Mesothelial cell of epicardium (in vitro differentiated cells): ENCODE measurements at places on chromosomes 1 and 21.

DNA sequence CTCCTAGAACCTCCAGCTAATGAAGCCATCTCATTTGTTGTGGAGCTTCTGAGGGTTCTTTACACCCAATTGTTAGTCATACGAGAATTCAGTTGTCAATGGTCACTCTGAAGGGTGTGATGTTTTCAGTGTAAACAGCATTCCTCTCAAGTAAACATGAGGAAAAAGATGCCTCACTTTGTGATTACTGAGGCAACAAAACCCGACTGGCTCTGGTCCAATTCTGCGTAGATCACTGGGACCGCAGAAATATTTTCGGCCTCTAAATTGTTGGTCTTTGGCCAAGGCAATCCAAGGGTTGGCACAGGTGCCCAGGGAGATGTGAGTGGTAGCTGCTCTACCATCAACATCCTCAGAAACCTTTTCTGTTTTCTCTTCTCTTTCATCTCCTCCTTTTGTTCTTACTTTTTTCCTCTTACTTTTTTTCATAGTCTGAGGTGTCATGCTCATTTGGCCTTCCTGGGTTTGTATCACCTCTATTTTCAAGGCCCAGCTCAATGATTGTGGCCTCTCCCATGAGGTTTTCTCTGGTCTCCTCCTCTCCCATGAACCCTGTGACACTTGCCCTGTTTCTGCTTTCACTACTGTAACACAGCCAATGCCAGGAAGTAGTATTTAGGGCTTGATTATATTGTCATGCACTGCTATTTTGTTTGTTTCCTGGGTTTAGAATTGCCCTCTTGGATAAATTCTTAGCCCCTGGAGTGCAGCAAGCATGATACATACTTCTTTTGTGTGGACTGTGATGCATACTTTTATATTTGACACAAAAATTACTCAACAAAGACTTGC is 221.9 kb downstream of the TNR start:
- H3K4me3 ChIP-seq, result no peak overlapping the region
- no peak overlapping the region for H3K27ac ChIP-seq
- DNase-seq, result no peak
- no peaks in the 10 kb centered on the region for H3K36me3 ChIP-seq
- H3K27me3 ChIP-seq, result peaks cover 37% of the 10 kb centered on the region
- no peaks in the 10 kb centered on the region for H3K4me1 ChIP-seq

- no peaks in the 10 kb centered on the region for H3K27me3 ChIP-seq
- no peak overlapping the region for H3K4me3 ChIP-seq
- no peak for DNase-seq
Observed at GRCh38 chr1:230250666-230251065, 175.5 kb downstream of the PGBD5 start.

- H3K27me3 ChIP-seq, result no peaks in the 10 kb centered on the region
- no peak overlapping the region for H3K27ac ChIP-seq
- H3K4me3 ChIP-seq, result no peak overlapping the region
Observed at GRCh38 chr1:185245466-185245865, 71.6 kb downstream of the IVNS1ABP start.

- H3K4me3 ChIP-seq, result no peak overlapping the region
- H3K27ac ChIP-seq, result no peak overlapping the region
- no peaks in the 10 kb centered on the region for H3K4me1 ChIP-seq
- H3K27me3 ChIP-seq, result no peaks in the 10 kb centered on the region
Observed at GRCh38 chr1:178752891-178753290, 27.8 kb downstream of the RALGPS2 start.

DNA sequence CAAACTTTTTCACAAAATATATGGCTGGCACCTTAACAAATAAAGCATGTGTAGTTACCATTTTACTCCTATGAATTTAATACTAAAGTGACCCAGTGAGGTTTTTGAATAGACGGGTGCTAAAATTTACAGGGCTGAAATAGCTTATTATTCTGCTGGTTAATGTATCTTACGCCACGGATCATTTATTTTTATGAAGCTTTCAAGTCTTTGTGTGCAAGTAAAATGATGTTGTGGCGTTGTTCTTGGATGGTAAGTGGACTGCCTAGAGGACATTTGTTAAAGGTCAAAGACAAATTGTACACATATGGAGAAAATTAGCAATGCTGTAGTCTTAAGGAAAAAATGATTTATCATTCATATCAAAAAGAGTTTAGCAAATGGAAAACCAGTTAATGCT is 22.8 kb downstream of the INSL5 start:
- H3K27me3 ChIP-seq, result peaks cover 5% of the 10 kb centered on the region
- peaks cover 10% of the 10 kb centered on the region for H3K4me1 ChIP-seq
- no peak for DNase-seq
- H3K36me3 ChIP-seq, result peaks cover 2% of the 10 kb centered on the region

DNA sequence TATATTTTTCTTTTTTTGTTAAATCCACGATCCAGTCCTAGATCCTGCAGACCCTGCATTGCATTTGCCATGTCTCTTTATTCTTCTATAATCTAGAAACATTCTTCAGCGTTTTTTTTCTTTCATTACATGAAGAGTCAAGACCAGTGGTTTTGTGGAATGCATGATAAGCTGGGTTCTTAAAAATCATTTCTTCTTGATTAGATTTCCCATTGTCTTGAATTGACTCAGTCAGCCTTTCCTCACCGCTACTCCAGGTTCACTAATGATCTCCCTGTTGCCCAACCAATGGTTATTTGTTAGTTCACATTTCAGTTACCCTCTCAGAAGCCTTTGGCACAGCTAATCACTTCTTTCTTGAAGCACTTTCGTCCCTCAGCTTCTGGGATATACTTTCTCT is 25.2 kb downstream of the CHD1L start:
- H3K4me1 ChIP-seq, result no peaks in the 10 kb centered on the region
- DNase-seq, result no peak
- H3K36me3 ChIP-seq, result peaks cover 38% of the 10 kb centered on the region
- no peak overlapping the region for H3K27ac ChIP-seq
- no peaks in the 10 kb centered on the region for H3K27me3 ChIP-seq

GRCh38 chr1:184975208-184975870 is 1.0 kb upstream of the NIBAN1 start:
- DNase-seq, result no peak
- H3K27ac ChIP-seq, result no peak overlapping the region
- H3K27me3 ChIP-seq, result peaks cover 53% of the 10 kb centered on the region
- peaks cover 14% of the 10 kb centered on the region for H3K4me1 ChIP-seq
- H3K36me3 ChIP-seq, result no peaks in the 10 kb centered on the region

GRCh38 chr1:197181982-197182381 is 35.5 kb upstream of the ASPM start:
- H3K36me3 ChIP-seq, result peaks cover 27% of the 10 kb centered on the region
- H3K4me3 ChIP-seq, result no peak overlapping the region
- no peak overlapping the region for H3K27ac ChIP-seq
- H3K4me1 ChIP-seq, result peaks cover 8% of the 10 kb centered on the region
- DNase-seq, result no peak

GRCh38 chr1:27418326-27419185 is 26.1 kb downstream of the GPR3 start:
- no peaks in the 10 kb centered on the region for H3K27me3 ChIP-seq

GRCh38 chr1:44733365-44733764 is 2.4 kb upstream of the RNU5D-1 start:
- no peak for DNase-seq
- H3K4me1 ChIP-seq, result peaks cover 10% of the 10 kb centered on the region
- no peak overlapping the region for H3K4me3 ChIP-seq
- H3K27me3 ChIP-seq, result no peaks in the 10 kb centered on the region
- no peaks in the 10 kb centered on the region for H3K36me3 ChIP-seq

DNA sequence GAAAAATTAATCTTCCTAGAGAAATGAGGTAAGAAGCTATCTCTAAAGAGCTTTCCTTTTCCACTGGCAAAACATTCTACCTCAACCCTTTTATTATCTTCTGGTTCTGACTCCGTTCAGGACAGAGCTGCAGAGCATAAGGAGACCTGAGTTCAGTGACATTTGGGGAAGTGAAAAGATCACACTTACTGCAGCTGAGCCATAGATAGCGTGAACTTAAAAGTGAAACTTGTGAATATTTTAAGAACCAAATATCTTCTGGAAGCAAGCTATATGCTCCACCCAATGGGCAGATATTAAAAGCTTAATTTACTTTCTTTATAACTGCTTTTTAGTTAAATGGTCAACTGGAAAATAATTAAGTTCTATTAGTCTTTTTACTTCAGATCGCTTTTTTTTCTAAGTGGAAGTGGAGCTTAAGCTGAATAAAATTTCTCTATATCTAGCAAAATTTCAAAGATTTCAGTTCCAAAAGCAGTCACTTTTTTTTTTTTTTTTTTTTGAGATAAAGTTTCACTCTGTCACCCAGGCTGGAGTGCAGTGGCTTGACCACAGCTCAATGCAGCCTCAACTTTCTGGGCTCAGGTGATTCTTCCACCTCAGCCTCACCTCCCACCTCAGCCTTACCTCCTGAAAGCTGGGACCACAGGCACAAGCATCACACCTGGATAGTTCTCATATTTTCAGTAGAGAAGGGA is 11.9 kb downstream of the PTPN22 start:
- H3K4me1 ChIP-seq, result peaks cover 2% of the 10 kb centered on the region
- no peaks in the 10 kb centered on the region for H3K36me3 ChIP-seq
- DNase-seq, result no peak
- no peak overlapping the region for H3K4me3 ChIP-seq
- no peak overlapping the region for H3K27ac ChIP-seq
- no peaks in the 10 kb centered on the region for H3K27me3 ChIP-seq

DNA sequence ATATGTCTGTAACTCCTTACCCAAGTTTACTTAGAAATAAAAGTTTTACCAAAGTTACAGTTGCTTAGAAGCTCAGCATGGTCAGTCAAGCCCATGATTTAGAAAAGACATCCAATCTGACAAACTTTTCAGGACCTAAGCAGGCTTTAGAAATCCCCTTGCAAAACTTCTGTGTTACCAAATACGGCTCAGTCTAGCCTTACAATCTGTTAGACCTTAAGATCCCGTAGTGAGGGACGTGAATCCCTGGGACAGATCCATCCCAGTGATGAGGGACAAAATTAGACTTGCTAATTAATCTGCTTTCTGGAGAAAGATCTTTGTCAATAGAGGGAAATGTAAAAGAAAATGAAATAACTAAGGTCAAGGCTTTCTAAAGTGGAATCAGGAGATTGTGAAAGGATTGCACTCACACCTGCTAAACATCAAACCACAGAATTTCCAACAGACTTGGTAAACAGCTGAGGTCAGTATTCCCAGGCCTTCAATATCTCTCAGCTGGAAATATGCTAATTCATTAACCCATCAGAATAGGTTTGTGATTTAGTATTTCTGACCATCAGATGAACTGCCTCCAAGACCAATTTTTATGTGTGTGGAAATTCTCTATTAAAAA is 375.3 kb downstream of the DUSP10 start:
- H3K4me3 ChIP-seq, result no peak overlapping the region
- peaks cover 3% of the 10 kb centered on the region for H3K4me1 ChIP-seq
- H3K27me3 ChIP-seq, result no peaks in the 10 kb centered on the region
- H3K27ac ChIP-seq, result no peak overlapping the region
- DNase-seq, result no peak

GRCh38 chr1:171185091-171185490 is at the start of gene FMO2:
Gene FMO2, plus strand, starts transcription at chr1:171185300. Its CDS starts 414 bp downstream, at chr1:171185714.
- DNase-seq, result no peak
- no peaks in the 10 kb centered on the region for H3K4me1 ChIP-seq
- no peak within 1 kb of the TSS for H3K4me3 ChIP-seq
- H3K36me3 ChIP-seq, result no peaks in the 10 kb centered on the region

DNA sequence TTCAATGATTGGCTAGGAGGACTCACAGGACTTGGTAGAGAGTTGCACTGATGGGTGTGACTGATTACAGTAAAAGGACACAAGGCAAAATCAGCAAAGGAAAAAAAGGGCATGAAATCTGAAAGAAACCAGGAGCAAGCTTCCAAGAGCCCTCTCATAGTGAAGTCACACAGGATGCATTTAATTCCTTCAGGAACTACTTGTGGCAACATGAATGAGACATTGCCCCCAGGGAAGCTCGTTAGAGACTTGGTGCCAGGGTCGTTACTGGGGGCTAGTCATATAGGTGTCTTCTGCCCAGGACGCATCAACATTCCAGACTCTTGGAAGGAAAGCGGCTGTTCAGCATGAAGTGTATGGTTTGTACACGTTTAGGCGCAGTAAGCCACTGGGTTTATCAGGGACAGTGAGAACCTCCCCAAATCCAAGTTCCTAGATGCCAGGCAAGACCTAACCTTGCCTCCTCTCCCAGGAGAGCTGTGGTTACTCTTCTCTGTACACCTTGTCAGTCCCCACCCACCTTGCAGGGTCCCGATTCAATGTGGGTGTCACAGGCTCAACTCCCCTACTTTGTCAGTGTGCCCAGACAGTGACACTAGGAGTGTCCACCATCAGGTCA is 26.0 kb upstream of the C2CD2 start:
- H3K27ac ChIP-seq, result no peak overlapping the region
- no peak for DNase-seq
- H3K4me1 ChIP-seq, result peaks cover 5% of the 10 kb centered on the region
- no peak overlapping the region for H3K4me3 ChIP-seq

DNA sequence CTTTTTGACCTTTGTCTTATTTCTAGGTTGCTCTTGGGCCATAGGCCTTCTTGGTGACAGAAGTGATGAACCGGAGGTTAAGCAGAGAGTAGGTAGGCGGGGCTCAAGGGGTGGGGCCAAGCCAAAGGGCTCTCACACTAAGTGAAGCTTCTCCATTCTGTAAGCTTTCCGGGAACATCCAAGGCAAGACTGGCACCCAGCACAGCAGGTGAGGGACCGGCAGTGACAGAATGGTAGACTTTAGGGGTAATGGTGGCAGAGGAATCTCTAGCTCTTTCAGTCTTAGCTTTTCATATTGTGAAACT is at the start of gene TNFAIP8L2:
TNFAIP8L2 (plus strand) TSS at position 135 of the 305 bp plus-strand sequence. CDS start 2,049 bp downstream, outside the sequence.
- no peaks in the 10 kb centered on the region for H3K27me3 ChIP-seq
- H3K4me1 ChIP-seq, result no peaks in the 10 kb centered on the region
- no peak within 1 kb of the TSS for H3K27ac ChIP-seq

DNA sequence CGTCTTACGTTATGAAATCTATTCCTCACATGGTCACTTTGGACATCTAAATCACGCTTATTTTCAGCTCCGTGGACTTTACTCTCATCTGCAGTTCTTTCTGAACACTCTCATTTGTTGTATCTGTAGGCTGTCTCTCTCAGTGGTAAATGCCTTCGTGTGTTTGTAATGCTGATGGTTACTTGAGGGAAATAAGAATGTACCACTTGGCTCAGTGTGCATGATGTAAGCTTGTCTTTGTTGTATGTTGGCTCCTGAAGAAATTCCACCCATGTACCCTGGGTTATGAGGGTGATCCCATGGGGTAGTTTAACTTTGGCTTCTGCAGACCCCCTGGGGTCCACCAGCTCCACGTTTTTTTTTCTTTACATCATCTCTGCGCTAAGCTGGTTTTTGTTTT is 378.4 kb downstream of the SETD4 start:
- H3K4me1 ChIP-seq, result peaks cover 4% of the 10 kb centered on the region
- no peaks in the 10 kb centered on the region for H3K36me3 ChIP-seq
- H3K27ac ChIP-seq, result no peak overlapping the region
- H3K4me3 ChIP-seq, result no peak overlapping the region

- peaks cover 26% of the 10 kb centered on the region for H3K4me1 ChIP-seq
- no peak overlapping the region for H3K4me3 ChIP-seq
- H3K27me3 ChIP-seq, result no peaks in the 10 kb centered on the region
- no peak for DNase-seq
- H3K36me3 ChIP-seq, result no peaks in the 10 kb centered on the region
Observed at GRCh38 chr1:245983294-245983967, 523.6 kb downstream of the SMYD3 start.

- peaks cover 10% of the 10 kb centered on the region for H3K4me1 ChIP-seq
- H3K4me3 ChIP-seq, result no peak overlapping the region
- H3K27ac ChIP-seq, result no peak overlapping the region
- no peaks in the 10 kb centered on the region for H3K36me3 ChIP-seq
Observed at GRCh38 chr1:188240772-188241406, 1412.1 kb downstream of the PLA2G4A start.

- no peak for DNase-seq
- no peak overlapping the region for H3K4me3 ChIP-seq
- H3K27ac ChIP-seq, result no peak overlapping the region
- H3K36me3 ChIP-seq, result no peaks in the 10 kb centered on the region
- no peaks in the 10 kb centered on the region for H3K27me3 ChIP-seq
Observed at GRCh38 chr1:184504040-184504954, 117.5 kb downstream of the C1orf21 start.

GRCh38 chr1:230127105-230128054 is 60.3 kb downstream of the GALNT2 start:
- H3K27me3 ChIP-seq, result no peaks in the 10 kb centered on the region
- no peak overlapping the region for H3K4me3 ChIP-seq
- no peak overlapping the region for H3K27ac ChIP-seq
- H3K4me1 ChIP-seq, result peaks cover 27% of the 10 kb centered on the region
